ENCODE measurements at places on chromosomes 3 and 15.

DNA sequence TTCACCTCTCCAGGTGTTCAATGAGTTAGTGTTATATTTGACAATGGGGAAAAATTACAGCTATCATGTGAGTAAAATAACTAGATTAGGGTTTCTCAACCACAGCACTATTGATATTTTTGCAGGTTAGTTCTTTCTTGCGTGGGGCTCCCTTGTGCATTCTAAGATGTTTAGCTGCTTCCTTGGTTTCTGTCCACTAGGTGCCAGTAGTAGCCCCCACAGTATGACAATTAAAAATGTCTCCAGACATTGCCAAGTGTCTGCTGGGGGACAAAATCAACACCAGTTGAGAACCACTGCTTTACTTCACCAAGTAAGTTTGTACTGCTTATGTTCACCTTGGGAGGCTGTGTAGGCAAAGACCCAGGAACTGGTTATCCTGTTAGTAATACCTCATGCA is 618.7 kb downstream of the EDEM1 start:
- no peak for DNase-seq

DNA sequence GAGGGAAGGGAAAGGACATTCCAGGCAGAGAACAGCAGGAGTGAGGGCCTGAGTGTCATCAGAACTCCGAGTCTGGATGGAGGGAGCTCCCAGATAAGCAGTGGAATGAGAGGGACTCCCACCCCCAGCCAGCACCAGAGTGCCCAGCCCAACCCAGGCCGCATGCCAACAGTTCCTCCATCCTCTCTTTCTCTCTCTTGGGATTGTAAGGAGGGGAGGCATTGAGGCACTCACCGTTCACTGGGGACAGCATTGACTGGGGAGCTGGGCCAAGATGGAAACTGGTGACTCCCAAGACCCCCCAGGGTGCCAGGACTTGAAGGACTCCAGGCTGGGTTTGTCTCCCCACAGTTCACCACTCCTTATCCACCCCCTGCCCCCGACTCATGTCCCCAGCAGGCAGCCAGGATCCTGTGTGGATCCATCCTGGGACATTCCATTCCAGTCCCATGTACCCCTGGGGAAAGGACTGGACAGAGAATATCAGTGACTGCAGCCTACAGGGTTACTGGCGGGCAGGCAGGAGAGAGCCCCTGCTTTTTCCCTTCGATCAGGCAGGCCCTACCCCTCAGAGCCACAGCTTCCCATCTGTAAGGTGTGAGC is 15.7 kb downstream of the PTH1R start:
- no peak for DNase-seq

DNA sequence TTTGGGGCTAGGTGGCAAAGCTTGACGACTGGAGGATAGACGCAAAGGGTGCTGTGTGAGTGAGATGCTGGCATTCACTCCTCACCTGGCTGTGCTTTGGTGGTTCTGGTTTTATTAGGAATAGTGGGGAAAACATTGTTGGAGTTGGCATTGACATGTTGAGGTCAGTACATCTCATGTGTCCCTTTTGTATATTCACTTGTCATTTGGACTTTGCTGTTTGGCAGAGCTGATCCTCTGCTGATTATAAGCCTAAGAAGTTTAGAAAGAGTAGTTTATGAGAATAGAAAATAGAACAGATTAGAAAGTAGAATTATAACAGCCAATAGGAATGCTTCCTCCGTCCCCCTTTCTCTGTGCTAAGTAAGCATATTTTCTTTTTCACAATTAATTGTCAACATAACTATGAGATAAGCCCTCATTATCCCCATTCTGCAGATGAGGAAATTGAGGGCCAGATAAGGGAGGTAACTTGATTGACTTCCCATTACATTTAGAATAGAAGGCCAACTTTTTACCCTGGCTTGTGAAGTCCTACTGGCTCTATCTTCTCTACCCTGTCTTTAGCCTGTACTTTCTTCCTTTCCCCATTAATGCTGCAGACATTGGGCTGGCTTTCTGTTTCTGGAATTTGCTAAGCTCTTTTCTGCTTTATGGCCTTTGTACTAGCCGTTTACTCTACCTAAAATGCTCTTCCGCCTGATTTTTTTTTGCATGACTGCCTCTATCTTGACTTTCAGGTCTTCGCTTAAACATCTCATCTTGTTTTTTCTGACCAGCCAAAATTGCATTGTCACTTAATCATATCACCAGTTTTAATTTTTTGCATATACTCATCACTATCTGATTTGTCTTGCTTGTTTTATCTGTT is 12.8 kb downstream of the ITPR1 start:
- peak; percentile 24 for DNase-seq

- no peak for DNase-seq
Measured at GRCh38 chr15:77838595-77838994, 205.9 kb upstream of the LINGO1 start.

- DNase-seq = peak; percentile 16
Measured at GRCh38 chr15:59170295-59171066, 36.2 kb upstream of the LDHAL6B start.

Measured in HepG2 (cell line).